ENCODE measurements at places on chromosomes 3 and 15.

DNA sequence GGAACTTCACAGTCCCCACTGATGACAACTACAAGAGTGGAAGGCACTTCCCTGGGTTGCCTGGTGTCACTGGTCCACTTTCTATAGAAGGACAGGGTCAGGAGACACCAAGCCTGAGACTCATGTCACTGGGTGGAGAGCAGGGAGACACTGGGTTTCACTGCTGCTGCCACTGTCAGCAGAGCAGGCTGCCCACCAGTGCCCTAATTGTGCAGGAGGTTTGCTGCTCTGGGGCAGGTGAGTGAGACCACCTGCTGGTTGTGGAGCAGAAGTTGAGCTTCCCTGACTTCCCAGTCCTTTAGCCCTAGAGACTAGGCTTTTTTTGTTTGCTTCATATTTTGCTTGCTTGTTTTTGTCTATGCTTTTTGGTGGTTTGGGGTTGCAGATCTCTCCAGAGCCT lies 528.4 kb upstream of the RGMA start:
- no peak for DNase-seq

DNA sequence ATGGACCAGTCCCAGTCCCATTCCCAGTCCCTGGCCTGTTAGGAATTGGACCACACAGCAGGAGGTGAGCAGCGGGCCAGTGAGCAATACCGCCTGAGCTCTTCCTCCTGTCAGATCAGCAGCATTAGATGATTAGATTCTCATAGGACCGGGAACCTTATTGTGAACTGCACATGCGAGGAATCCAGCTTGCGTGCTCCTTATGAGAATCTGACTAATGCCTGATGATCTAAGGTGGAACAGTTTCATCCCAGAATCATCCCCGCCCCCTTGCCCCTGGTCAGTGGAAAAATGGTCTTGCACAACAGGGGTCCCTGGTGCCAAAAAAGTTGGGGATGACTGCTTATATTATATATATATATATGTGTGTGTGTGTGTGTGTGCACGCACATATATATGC lies 63.1 kb downstream of the IFT57 start:
- no peak for DNase-seq

GRCh38 chr3:182397164-182397563 lies 396.1 kb upstream of the ATP11B start:
- no peak for DNase-seq

DNA sequence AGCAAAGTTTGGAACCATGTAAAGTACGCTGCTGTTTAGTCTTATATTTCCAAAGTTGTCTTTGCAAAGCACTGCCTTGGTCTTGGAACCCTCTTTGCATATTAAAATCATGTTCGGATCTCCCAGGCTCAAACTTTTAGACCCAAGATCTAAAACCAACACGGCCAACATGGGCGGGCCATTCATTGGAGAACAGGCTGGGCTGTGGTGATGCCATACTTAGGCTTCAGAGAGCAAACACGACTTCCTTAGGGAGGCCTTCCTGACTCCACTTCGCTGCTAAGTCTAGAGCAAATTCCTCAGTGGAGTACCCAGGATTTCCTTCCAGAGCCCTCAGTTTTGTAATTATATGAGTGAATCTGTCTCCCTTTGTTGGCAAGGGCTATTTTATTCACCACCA lies 3.5 kb downstream of the MAN2C1 start:
- no peak for DNase-seq

- DNase-seq, result no peak
Observed at GRCh38 chr15:101559952-101560351, 70.4 kb upstream of the PCSK6 start.

DNA sequence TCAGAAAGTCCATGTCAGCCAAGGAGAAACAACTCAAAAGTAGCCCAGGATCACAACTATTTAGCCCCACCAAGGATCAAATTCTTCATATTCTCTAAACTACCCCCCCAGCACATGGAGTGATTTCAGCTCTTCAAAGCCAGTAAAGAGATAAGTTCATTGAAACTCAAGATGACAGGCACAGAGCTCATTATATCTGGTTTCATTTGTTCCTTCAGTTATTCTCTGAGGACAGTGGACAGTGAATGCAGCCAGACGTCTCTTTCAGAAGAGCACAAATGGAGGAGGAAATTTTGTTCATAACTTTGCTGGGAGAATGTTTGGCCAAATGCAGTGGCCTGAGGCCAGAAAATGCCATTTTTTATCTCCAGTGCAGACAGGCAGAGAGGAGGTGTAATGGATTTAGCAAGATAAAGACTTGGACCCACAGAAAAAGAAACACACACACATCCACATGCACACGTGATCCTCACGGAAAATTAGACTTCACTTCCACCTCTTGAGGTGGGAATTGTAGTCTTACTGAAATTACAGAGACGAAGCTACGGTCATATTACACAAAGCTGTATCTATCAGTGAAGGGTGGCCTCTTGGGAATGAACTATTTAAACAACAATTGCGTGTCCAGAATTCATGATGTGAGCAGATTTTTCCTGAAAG lies 64.6 kb downstream of the HES1 start:
- DNase-seq, result no peak

GRCh38 chr15:69056365-69056764 lies 41.9 kb downstream of the NOX5 start:
- DNase-seq, result no peak

DNA sequence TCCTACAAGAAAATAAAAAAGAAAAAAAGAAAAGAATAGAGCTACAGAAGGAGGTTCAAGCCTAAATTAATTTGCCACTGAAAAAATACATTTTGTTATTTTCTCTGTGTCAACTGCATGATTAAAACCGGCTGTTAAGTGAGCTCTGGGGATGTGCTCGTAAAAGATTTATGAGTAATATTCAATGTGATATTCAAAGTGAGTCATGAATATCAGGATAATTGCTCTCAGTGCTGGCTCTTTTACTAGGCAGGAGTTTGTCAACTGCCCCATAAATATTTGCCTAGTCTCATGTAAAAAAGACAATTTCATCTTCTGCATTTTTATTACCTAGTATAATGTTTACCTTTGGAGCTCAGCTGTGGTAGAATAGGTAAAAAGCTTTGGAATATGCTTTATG lies 78.9 kb downstream of the CDIN1 start:
- DNase-seq, result no peak

DNA sequence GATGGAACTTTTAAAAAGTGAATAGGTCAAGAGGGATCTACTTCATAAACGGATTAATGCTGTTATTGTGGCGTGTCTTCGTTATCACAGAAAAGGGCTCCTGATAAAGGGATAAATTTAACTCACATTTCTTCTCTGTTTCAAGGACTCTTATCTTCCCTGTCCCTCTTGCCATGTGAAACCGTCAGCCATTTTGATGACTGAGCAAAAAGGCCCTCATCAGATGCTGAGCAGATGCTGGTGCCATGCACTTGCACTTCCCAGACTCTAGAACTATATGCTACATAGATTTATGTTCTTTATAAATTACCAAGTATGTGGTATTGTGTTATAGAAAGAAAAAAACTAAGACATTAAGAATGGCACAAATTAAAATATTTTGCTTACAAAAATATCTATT lies 1011.8 kb upstream of the GBE1 start:
- DNase-seq, result no peak
